ENCODE measurements at places on chromosomes 4 and X. TPM values are rescaled to one million over a fixed set of nuclear protein-coding genes. Genes with fewer than 3 reads are reported as not detected.

Gene TCEAL2
- 0.19 TPM for total RNA-seq

Gene PFKFB1
- total RNA-seq: not detected

Gene GUCY2F
- total RNA-seq: under 0.01 TPM

Gene PPEF2
- 0.19 TPM for total RNA-seq

Gene SPIN2A
- 0.38 TPM for total RNA-seq

Gene VCX3B
- total RNA-seq: not detected

Gene AKAP14
- not detected for total RNA-seq

Gene NUDT11
- 14.0 TPM for total RNA-seq

Gene ODAPH
- not detected for total RNA-seq

Gene MID1
- total RNA-seq: 19.7 TPM

Gene PAGE5
- total RNA-seq: not detected

Gene NMU
- total RNA-seq: not detected

Gene VEGFD
- 0.28 TPM for total RNA-seq

Gene RTL5
- 2.0 TPM for total RNA-seq

Gene TNIP3
- total RNA-seq: 0.38 TPM

Gene SMR3A
- not detected for total RNA-seq

Gene CYLC1
- total RNA-seq: not detected
